ENCODE measurements at places on chromosomes 5 and 9.

DNA sequence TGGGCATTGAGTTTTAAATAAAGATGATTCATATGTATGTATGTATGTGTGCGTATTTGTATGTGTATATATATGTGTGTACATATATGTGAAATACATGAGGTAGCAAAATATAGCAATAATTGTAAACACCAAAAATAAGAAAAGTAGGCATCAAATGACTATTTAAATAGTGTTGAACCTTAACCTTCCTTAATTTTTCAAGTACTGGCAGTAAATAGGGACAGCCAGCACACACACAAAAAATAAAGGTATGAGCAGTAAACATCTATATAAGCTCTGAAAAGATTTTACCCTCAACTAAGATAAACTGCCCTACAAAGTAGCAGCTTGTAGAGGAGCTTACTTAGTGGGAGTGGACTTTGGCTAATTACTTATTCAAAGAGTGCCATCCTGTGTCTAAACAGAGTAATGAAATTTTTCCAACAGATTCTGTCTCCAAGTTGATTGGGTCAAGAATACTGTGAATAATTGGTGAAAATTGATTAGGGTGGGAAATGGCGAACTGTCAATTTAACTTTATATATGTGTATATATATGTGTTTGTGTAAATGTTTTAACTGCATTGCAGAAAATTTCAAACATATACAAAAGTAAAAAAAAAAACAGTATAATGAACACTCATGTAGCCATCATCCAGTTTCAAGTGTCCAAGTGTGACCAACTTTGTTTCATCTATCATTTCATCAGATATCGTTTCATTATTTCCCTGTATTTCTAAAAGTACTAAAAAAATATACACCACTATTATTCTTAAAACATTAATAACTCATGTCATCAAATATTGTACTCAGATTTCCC lies 2.0 kb upstream of the ADAMTS6 start:
- H3K4me3 ChIP-seq = peak overlapping the region; percentile 91
- H3K36me3 ChIP-seq = no peaks in the 10 kb centered on the region
- no peak for DNase-seq
- no peaks in the 10 kb centered on the region for H3K27me3 ChIP-seq
- H3K4me1 ChIP-seq = peaks cover 19% of the 10 kb centered on the region
- H3K27ac ChIP-seq = peak overlapping the region; percentile 86

DNA sequence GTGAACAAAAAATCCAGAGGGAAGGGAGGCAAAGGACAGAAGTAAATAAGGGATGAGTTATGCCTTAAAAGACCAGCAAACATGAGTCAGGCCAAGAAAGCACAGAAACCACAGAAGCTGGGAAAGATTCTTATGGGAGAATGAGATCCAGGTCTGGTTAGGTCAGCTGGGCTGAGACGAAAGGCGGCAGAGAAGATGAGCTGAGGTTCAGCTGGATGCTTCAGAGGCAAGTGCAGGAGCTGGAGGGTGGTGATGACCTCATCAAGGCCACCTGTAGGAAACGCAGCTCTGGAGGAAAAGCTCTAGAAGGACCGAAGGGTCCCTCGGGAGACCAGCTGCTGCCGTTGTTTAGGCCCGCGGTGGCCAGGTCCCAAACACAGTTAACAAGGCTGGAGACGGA lies 152.0 kb downstream of the MYO10 start:
- DNase-seq = no peak
- no peaks in the 10 kb centered on the region for H3K36me3 ChIP-seq
- no peak overlapping the region for H3K4me3 ChIP-seq
- H3K4me1 ChIP-seq = no peaks in the 10 kb centered on the region

DNA sequence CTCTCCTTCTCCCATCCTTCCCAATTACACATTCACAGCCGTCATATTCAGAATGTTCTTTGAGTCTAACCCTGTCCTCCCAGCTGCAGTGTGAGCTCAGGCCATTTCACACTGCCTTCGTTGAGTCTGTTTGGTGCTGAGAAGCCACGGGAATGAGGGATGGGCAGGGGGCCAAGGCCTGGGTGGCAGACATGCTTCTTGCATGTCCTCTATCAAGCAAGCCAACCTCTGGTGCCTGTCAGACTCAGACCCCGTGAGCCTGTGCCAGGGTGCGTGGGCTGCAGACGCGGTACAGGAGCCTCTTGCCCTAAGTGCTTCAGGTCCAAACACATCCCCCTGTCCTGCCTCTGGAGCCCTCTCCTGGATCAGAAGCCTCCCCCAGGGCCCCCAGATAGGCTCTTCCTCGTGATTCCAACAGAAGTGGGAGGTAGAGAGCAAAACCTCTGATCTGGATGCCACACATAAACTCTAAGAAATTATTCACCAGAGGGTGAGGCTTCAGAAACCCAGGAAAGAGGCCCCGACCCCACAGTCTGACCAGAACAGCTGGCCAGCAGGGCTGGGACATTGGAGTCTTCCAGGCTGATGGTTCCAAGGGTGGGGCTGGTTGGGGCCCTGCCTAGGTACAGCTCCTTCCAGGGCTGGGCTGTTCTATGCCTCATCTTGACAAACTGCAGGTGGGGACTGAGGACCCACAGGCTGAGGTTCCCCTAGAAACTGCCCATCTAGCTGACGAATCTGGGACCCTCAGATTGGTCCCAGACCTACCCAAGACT lies 46.7 kb upstream of the CDKN2AIPNL start:
- no peak overlapping the region for H3K27ac ChIP-seq
- H3K36me3 ChIP-seq = no peaks in the 10 kb centered on the region
- no peaks in the 10 kb centered on the region for H3K4me1 ChIP-seq
- H3K27me3 ChIP-seq = peaks cover 43% of the 10 kb centered on the region
- no peak for DNase-seq
- no peak overlapping the region for H3K4me3 ChIP-seq

- no peaks in the 10 kb centered on the region for H3K36me3 ChIP-seq
- no peak overlapping the region for H3K27ac ChIP-seq
- DNase-seq = no peak
- peaks cover 4% of the 10 kb centered on the region for H3K27me3 ChIP-seq
- H3K4me3 ChIP-seq = no peak overlapping the region
Observed at GRCh38 chr9:37405764-37406380, 16.6 kb upstream of the GRHPR start.

DNA sequence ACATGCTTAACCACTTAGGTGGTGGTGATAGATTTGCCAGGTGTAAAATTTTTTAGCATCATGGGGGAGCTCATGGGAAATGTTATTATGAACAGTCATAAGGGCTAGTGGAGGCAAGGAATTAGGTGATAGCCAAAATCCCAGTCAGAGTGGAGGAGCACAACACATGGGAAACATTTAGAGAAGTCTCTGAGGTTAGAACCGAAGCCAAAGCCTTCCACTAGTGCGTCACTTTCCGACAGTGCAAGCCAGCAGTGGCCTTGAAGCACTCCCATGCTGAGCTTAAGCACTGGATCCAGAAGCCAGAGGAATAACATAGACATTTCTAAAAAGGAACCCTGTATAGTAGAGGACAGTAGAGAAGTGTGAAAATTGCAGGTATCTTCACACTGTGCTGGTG lies 101.5 kb upstream of the SNX2 start:
- no peak overlapping the region for H3K4me3 ChIP-seq
- no peak for DNase-seq
- no peak overlapping the region for H3K27ac ChIP-seq
- H3K27me3 ChIP-seq = no peaks in the 10 kb centered on the region
- H3K36me3 ChIP-seq = no peaks in the 10 kb centered on the region

DNA sequence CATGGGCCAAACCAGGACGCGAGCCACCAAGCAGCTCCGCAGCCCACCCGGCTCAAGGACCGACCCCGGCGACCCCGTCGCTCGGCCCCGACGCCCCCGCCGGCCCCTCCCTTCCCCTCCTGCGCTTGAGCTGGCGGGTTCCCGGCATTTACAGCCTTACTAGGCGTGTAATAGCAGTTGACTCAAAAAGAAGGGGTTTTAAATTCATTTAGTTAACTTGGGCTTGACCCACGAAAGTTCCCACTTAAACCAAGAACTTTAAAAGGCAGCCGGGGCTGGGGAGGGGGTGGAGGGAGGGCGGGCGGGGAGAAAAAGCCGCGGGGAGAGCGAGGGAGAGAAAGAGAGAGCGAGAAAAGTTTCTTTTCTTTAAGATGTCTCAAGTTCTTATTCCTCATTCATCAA lies 636 bp downstream of the PRDM12 start:
- H3K27me3 ChIP-seq = peaks cover 96% of the 10 kb centered on the region
- H3K4me3 ChIP-seq = no peak overlapping the region
- peaks cover 11% of the 10 kb centered on the region for H3K4me1 ChIP-seq
- H3K27ac ChIP-seq = no peak overlapping the region
- no peak for DNase-seq

DNA sequence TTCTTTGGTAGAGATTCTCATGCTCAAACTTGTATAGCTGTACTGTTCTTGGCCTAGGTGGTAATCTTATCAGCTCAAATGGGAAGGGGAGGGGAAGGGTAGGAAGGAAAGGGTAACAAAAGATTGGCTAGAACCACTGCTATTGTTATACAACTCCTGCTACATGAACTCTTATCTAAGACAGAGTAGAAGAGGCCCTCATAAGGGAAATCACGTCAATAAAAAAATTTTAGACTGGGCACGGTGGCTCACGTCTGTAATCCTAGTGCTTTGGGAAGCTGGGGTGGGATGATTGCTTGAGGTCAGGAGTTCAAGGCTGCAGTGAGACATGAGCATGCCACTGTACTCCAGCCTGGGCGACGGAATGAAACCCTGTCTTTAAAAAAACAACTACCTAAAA lies 15.9 kb downstream of the STOM start:
- no peak for DNase-seq
- H3K27ac ChIP-seq = peak overlapping the region; percentile 64
- H3K27me3 ChIP-seq = no peaks in the 10 kb centered on the region

- peaks cover 18% of the 10 kb centered on the region for H3K4me1 ChIP-seq
- no peak overlapping the region for H3K27ac ChIP-seq
- no peak for DNase-seq
- peaks cover 5% of the 10 kb centered on the region for H3K27me3 ChIP-seq
- H3K36me3 ChIP-seq = peaks cover 12% of the 10 kb centered on the region
Observed at GRCh38 chr9:20625003-20625349, 2.7 kb upstream of the MLLT3 start.

GRCh38 chr5:127867022-127867783 lies 164.0 kb downstream of the CCDC192 start:
- no peaks in the 10 kb centered on the region for H3K4me1 ChIP-seq
- no peaks in the 10 kb centered on the region for H3K36me3 ChIP-seq
- no peaks in the 10 kb centered on the region for H3K27me3 ChIP-seq
- H3K4me3 ChIP-seq = no peak overlapping the region
- no peak for DNase-seq

GRCh38 chr9:30928045-30928444 lies 1456.4 kb upstream of the ACO1 start:
- H3K36me3 ChIP-seq = no peaks in the 10 kb centered on the region
- no peaks in the 10 kb centered on the region for H3K4me1 ChIP-seq
- no peak for DNase-seq
- no peaks in the 10 kb centered on the region for H3K27me3 ChIP-seq

DNA sequence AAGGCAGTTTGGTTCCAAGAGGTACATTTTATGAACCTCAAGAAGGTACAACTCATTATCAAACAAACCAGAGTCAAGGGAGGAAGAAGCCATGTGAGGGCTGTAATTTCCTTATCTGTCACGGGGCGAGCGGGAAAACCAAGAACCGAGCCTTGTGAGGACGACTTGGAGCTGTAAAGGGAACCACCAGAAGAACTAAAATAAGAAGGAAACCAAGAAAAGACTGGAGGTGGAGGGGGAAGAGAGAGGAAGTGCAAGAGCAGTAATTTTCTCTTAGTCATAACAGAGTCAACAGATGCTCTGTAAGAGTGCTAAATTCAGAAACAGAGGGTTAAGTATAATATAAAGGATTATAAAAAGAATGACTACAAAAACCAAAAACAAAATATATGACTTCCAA lies 127.1 kb downstream of the DIRAS2 start:
- no peak overlapping the region for H3K27ac ChIP-seq
- H3K27me3 ChIP-seq = no peaks in the 10 kb centered on the region
- H3K4me1 ChIP-seq = no peaks in the 10 kb centered on the region
- no peak for DNase-seq

DNA sequence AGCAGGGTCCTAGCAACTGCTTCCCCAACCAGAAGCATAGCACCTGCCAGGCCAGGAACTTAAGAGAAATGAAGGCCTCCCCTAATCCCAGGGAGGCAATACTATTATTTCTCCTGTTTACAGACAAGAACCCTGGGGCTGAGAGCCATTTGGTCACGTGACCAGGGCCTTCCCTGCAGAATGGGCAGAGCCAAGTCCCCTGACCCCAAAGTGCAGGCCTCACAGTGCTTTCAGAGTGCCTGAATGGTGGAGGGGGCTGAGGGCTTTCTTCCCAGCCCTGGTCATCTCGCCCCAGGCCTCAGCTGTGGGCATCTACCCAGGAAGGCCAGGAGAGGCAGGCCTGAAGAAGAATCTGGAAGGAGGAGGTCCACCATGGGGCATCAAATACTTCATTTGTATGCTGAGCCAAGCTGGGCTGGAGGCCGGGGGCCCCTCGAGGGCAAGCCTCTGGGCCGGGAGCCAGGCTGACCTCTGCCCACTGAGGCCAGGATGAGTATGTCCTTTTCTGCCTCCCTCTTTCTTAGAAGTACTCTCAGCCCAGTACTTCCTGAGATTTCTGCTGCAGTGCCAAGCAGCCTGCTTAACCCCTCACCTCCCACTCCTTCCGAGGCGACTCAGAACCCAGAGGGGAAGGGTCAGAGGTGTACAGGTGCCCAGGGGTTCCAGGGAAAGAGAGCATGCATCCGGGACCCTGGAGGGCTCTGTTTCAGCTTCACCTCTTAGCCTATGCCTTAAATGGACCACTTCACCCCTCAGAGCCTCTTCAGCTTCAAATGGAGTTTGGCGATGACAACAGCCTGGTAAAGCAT lies 18.9 kb upstream of the DUSP1 start:
- H3K4me3 ChIP-seq = no peak overlapping the region
- no peaks in the 10 kb centered on the region for H3K36me3 ChIP-seq
- DNase-seq = no peak
- no peaks in the 10 kb centered on the region for H3K4me1 ChIP-seq
- H3K27ac ChIP-seq = no peak overlapping the region

DNA sequence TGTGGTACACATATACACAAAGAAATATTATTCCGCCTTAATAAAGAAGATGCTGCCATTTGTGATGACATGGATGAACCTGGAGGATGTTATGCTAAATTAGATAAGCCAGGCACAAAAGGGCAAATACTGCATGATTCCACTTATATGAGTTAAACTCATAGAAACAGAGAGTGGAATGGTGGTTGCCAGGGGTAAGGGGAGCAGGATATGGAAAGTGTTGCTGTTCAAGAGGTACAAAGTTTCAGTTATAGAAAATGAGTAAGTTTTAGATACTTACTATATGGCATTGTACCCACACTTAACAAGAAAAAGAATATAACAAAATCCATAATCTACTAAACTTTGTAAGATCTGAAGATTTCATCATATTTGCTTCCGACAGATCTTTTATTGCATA lies 252.2 kb downstream of the SYK start:
- peaks cover 11% of the 10 kb centered on the region for H3K36me3 ChIP-seq
- H3K27me3 ChIP-seq = peaks cover 33% of the 10 kb centered on the region
- no peak overlapping the region for H3K27ac ChIP-seq
- no peak for DNase-seq
- H3K4me3 ChIP-seq = no peak overlapping the region
- peaks cover 6% of the 10 kb centered on the region for H3K4me1 ChIP-seq

Data from activated naive CD4-positive, alpha-beta T cell treated with anti-CD3 and anti-CD28 coated beads, Interleukin-2, amount 10 ng/mL, durations not matched to agents 7 days and 5 days (primary cell).